ENCODE measurements at places on chromosomes 13 and 19.

GRCh38 chr13:36480726-36481427, 48.6 kb downstream of the CCNA1 start:
- no peak for DNase-seq

DNA sequence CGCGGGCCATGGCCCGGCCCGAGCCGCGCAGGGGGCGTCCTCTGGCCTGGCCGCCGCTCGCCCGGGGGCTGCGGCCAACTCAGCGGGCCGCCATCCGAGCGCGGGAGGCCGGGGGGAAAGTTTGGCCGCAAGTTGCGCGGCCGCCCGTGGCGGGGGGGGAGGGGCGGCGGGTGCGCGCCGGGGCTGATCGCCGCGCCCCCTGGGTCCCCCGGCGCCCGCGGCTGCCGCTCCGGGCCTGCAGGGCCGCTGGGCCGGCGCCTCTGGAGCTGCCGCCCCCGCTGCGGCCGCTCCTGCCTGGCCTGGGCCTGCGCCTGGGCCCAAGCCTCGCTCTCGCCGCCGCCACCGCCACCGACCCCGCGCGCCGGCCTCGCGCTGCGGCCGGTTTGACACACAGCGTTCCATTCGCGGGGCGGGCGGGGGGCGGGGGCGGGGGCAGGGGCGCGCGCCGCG, at the start of gene NR2F6:
NR2F6 (minus strand) TSS at position 385 of the 450 bp plus-strand sequence. CDS start 699 bp downstream, outside the sequence.
- no peak for DNase-seq

- DNase-seq: no peak
Measured at GRCh38 chr19:7817801-7818200, 12.2 kb upstream of the EVI5L start.

GRCh38 chr19:21317821-21318220, 11.4 kb downstream of the ZNF708 start:
- DNase-seq: no peak

DNA sequence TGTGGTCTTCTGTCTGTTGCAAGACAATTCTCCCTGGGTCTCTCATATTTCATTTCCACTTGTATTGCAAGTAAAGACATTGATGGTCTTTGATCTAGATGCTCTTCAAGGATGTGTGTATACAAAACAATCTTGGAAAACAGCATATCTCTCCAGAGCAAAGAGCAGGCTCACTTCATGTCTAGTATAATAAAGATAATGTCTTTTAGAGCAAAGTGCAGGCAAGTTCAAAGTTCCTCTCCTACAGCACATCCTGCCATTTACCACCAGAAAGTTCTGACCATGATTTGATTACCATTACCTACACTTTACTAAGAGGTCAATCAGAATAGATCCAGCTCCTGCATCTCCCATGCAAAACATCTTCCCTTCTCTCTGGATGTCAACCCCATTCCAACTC, 162.8 kb downstream of the DIAPH3 start:
- DNase-seq: no peak

DNA sequence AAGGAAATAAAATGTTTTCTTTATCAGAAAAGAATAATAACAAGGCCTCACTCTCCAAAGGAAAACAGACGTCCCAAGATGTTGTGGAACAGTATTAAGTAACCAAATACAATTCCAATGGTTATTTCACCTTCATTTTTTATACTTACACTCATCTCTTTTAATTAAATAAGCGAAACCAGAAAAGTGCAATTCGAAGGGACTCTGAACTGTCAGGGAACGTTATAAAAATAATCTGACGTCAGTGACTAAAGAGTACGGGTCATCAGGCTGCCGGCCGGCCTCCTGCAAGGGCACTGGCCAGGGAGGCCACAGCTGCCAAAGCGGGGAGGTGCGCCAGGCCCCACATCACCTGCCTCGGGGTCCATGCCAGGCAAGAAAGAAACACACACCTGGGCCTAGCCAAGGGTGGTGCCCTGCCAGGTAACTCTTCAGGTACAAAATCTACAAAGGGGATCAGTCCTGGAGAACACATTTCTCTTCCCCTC, 61.2 kb downstream of the CDADC1 start:
- DNase-seq: no peak

DNA sequence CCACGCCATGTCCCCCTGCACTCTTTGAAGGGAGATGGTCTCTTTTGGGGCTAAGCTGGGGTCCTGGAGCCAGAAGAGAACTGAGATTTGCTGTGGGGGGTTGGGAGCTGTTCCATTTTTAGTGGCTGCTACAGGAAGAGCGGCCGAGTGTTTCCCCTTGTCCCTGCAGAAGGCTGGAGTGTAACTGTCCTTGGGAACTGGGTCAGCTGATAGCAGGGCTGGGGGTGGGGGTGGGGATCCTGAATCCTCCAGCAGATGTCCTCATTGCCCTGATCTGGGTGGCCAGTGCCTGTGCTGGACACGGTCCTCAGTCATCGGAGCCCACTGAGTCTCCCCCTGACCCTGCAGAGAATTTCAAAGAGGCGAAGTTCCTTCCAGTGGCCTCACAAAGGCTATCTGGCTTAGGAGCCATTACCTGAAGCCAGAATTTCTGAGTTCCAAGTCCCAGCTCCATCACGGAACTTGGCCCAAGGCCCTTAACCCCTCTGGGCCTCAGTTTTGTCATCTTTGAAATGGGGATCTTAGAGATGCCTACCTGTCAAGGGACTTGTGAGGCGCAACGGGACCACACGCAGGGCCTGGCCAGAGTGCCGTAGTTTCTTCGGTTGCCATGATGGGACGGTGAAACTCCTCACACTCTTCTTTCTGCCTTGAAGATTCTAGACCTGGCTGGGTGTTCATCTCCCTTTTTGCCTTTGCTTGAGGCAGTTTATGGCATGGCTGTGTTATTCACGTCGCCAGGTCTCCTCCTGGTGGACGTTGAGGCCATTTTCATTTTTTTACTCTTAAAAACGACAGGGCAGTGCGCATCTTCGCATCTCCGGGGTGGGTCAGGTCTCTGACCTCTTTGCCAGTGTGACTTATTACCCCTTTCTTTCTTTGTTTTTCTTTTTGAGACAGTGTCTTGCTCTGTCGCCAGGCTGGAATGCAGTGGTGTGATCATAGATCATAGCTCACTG, 51.9 kb downstream of the DNM2 start:
- no peak for DNase-seq

DNA sequence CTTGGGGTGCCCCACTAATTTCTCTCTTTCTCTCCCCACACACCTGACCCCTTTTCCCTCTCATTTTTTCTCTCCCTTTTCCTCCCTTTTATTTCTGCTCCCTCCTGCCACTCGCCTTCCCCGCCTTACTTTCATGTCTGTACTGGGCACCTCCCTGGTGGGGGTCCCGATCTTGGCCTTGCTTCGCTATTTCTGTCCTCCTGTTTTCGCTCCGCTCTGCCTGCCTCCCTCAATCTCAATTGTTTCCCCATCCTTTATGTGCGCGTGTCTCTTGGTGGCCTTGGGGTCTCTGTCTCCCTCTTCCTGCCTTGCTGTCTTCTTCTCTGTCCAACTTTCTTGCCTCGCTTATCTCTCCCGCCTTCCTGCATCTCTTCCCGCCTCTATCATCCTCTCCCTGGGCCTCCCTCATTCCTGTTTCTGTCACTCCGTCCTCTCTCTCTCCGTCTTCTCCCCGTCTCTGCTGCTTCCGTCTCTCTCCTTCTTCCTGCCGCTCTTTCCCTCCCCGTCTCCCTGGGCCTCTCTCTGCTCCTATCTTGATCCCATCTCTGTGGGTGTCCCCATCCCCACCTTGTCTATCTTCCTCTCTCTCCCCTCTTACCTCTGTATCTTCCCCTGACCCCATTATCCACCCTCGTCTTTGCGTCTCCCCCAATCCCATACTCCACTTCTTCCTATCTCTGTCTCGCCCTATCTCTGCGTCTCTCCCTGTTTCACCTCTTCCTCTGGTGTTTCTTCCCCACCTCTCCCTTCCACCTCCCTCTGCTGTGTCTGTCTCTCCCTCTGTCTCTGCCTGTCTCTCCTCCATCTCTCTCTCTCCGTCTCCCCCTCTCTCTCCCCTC, 4.0 kb downstream of the GRIN2D start:
- no peak for DNase-seq

- DNase-seq: no peak
Measured at GRCh38 chr13:47146136-47146535, 249.3 kb upstream of the HTR2A start.

- no peak for DNase-seq
Measured at GRCh38 chr13:68030152-68030809, 800.1 kb upstream of the PCDH9 start.

DNA sequence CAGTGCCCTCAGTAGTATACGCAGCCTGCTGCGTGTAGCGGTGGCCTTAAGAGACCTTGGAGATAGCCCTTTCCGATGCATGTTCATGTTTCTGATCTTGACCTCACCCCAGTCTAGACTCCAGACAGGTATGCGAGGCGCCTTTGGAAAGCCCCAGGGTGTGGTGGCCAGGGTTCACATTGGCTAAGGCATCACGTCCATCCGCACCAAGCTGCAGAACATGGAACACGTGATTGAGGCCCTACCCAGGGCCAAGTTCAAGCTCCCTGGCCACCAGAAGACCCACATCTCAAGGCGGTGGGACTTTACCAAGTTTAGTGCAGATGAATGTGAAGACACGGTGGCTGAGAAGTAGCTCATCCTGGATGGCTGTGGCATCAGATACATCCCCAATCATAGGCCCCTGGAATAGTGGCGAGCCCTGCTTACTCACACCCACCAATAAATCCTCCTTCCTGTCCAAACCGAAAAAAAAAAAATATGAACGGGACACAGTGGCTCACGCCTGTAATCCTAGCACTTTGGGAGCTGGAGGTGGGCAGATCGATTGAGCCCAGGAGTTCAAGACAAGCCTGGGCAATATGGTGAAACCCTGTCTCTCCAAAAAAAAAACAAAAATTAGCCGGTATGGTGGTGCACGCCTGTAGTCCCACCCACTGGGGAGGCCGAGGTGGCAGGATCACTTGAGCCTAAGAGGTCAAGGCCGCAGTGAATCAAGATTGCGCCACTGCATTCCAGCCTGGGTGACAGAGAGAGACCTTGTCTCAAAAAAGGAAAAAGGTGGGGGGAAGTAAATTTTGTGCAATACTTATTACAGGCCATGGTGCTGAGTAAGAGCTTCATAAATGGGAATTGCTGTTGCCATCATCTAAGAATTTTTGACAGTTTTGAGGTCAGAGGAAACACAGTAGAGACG, 12.4 kb upstream of the CBLC start:
- no peak for DNase-seq

GRCh38 chr13:114108894-114109293, 23.5 kb downstream of the RASA3 start:
- no peak for DNase-seq

- DNase-seq: no peak
Measured at GRCh38 chr19:23561341-23561740, 125.7 kb downstream of the ZNF675 start.

GRCh38 chr13:47044842-47045241, 148.0 kb upstream of the HTR2A start:
- DNase-seq: no peak

GRCh38 chr13:107373551-107373950, 805.6 kb upstream of the ARGLU1 start:
- DNase-seq: no peak

DNA sequence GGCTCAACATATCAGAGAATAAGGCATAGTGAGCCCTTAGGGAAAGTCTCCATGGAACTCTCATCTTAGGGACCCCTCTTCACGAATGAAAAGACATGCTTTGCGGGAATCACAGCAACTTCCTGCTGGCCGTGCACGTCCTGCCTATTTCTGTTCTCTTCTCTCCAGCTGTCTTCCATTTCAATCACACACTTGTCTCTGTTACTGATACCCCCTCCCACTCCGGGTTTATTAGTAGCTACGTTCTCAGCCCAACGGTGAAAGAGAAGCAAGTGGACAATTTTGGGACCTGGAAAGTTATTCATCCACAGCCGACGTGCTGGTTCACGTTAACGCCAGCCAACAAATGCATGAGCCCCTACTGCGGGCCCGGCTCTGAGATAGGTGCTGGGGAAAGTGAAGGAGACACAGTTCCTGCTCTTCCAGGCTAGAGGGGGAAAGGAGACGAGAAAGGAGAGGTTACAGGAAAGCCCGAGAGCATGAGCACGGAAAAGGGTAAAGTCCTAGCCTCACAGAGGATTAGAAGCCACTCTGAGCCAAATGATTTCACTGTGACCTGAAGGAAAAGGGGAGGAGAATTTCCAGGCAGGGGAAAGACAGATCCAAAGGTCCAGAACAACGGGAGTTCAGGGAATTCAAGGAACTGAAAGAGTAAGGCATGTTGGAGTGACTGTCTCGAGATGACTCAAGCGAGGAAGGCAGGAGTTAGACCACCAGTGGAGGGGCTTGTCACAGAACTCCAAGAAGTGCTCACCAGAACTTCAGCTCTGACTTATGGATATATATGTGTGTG, 81.8 kb upstream of the CLDN10 start:
- DNase-seq: no peak

- no peak for DNase-seq
Measured at GRCh38 chr13:109426690-109426990, 359.7 kb downstream of the IRS2 start.

- DNase-seq: no peak
Measured at GRCh38 chr13:27130223-27130978, 41.2 kb downstream of the USP12 start.

DNA sequence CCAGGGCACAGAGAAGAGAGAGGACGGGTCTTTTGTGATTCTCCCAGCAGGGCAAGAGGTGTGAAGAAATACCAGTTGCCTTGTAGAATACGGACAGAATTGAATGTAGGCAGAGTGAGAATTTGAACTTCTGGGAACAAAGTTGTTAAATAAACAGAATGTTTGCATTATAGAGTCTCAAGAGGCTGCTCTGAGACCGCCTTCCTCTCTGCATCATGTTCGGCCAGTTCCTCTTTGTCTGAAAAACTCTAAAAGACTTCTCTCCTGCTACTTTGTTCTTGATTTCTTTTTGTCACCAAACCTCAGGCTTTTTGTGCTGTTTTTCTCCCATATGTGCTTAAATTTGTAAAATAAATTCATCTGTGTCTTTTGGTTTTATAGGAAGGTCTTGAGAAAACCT, 256.4 kb downstream of the DLEU7 start:
- DNase-seq: no peak

DNA sequence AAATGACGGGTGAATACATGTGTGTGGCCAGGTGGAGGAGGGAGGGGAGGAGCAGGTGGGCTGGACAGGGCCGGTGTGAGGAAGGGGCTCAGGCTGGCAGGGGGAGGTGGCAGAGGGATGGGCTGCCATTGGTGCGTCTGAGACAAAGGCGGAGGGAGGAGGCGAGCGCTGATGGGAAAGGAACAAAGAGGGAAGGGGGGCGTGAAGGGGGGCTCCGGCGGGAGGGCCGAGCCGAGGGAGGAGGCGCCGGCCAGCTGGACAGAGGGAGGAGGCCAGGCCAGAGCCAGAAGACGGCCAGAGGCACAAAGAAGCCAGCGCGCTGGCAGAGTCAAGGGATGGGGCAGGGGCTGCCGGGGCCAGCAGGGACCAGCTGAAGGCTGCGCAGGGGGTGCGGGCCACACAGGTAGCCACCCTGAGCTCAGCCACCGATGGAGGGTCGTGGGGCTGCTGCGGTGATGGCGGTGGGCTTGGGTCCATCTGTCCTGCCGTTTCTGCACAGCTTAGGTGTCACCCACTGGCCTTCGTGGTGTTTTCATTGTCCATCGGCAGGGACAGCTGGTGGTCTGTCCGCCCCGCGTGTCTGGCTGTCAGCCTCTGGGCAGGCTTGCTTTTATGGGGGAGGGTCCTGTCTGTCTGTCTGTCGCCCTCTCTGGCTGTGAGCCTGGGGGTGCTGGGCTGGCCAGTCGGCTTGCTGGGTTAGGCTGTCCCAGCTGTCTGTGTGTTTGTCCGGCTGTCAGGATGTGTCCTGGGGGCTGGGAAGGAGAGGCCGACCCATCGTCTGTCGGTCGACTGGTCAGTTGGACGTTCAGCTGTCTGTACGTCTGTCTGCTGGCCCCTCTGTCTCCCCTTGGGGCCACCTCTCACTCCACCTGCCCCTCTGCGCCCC, 2.2 kb downstream of the APC2 start:
- no peak for DNase-seq
